Activated effector memory CD4-positive, alpha-beta T cell treated with anti-CD3 and anti-CD28 coated beads, Interleukin-2, amount 50 U/mL, for 16 hours (primary cell): ENCODE measurements at places on chromosomes 13 and 19.

GRCh38 chr13:75372923-75373841 lies 108.8 kb downstream of the TBC1D4 start:
- no peak for DNase-seq

GRCh38 chr13:75761369-75761768 lies 125.2 kb downstream of the LMO7 start:
- no peak for DNase-seq

DNA sequence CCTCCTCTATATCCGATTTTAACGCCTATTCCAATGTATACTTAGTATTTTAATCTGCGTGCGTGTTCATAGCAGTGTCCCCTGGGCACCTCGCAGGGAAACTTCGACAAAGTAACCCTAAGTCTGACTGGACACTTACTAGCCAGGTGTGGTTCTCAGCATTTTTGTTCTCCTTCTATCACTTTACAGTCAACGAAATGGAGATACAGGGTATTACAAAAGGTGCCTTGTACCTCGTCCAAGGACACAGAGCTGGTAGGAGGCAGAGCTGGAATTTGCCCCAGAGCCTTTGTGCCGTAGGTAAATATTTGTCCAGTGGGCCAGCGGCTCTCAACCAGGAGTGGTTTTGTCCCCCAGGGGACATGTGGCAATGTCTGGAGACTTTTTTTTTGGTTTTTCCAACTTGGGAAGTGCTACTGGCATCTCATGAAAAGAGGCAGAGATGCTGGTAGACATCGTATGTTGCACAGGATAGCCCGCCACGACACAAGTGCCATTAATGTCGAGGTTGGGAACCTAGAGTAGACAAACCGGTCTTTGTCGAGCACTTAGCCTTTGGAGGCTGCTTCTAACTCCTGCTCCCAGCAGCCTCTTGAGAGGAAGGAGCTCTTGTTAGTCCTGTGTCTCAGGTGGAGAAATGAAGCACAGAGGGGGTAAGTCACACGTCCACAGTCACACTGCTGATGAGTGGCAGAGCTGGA lies 1.1 kb downstream of the ZNF444 start:
- DNase-seq = no peak

DNA sequence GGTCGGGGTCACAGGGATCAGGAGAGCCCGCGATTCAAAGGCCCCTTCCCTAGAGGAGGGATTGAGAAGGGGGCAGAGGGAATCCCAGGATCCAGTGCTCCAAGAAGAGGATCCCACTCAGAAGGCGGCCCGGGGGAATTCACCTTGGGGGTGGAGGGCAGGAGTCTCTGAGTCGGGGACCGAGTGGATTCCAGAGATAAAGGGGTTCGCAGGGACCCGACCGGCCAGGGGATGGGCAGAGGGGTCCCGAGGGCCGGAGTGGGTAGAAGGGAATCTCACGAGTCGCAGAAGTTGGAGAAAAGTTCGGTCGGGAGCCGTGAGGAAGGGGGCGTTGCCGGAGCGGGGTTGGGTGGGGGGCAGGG lies 261 bp downstream of the PRKD2 start:
- no peak for DNase-seq

DNA sequence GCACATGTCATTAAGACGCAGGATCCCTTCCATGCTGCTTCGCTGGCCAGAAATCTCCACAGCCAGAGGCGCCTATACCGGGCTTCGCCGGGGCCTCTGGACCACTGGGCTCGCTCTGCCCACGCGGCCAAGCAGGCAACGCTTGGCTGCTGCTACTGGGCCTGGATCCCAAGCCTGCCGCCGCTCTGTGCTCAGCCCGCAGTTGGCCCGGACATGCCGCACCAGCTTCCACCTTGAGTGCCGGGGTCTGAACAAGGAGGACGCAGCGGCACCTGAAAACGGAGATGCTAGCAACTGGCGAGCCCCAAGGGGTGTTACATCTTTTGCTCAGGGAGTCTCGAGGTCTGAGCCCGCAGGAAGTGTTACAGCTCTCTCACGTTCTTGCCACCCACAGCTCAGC lies 409.9 kb upstream of the SGCG start:
- no peak for DNase-seq

GRCh38 chr19:11337080-11337479 lies 2.4 kb downstream of the RAB3D start:
- DNase-seq = no peak

DNA sequence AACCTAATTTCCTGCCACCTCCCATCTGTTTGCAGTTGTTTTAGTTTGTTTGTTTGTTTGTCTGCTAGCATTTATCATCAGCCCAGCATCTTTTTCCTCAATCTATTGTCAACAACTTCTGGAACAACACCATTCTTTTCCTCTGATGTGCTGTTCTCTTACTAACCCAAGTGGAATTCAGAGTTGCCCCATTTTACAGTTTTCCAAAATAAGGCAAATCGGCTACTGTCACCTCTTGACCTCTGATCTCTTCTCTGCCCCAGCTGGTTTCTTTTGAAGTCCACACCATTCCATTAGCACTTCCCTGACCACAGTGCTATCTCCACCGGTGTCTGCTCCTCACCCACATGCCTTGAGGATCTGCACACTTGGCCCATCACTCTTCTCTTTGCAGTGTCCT lies 102.4 kb downstream of the EFNB2 start:
- no peak for DNase-seq

- no peak for DNase-seq
Observed at GRCh38 chr19:1247748-1248138, 640 bp upstream of the MIDN start.

- DNase-seq = peak; percentile 37
Observed at GRCh38 chr19:8311461-8312260, 3.5 kb upstream of the CD320 start.

DNA sequence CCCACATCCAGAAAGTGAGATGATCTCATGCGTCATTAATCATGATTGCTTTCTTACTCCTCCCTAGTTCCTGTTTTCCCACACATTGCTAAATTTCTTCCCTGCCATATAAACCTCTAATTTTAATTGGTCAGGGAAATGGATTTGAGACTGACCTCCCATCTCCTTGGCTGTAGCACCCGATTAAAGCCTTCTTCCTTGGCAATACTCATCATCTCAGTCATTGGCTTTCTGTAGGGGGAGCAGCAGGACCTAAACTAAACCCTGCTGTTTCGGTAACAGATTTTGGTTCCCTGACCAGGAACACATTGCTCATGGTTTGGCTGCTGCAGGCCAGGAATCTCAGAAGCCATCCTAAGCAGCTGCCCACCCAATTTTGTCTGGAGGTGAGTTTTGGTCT lies 61.7 kb downstream of the SPRYD7 start:
- no peak for DNase-seq

- DNase-seq = no peak
Observed at GRCh38 chr13:43528992-43529391, 257.8 kb downstream of the ENOX1 start.

GRCh38 chr13:32627793-32628192 lies 41.5 kb downstream of the PDS5B start:
- DNase-seq = no peak

DNA sequence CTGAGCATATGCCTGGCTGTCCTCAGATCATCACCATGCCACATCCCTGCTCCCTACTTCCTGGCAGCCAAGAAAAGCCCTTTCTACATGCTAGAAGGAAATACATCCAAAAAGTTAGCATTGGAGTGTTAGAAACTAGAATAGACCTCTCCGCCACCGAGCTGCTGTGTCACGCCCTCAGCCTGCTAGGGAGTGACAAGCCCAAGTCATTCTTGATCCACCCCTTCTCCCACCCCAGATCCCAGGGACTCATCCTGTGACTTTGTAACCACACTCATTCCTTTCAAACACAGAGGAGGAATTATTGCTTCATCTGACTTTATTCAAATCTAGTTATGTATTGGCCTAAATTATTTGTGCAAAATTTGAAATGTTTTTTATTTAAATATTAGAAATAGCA lies 45.3 kb downstream of the POLR1D start:
- DNase-seq = no peak

DNA sequence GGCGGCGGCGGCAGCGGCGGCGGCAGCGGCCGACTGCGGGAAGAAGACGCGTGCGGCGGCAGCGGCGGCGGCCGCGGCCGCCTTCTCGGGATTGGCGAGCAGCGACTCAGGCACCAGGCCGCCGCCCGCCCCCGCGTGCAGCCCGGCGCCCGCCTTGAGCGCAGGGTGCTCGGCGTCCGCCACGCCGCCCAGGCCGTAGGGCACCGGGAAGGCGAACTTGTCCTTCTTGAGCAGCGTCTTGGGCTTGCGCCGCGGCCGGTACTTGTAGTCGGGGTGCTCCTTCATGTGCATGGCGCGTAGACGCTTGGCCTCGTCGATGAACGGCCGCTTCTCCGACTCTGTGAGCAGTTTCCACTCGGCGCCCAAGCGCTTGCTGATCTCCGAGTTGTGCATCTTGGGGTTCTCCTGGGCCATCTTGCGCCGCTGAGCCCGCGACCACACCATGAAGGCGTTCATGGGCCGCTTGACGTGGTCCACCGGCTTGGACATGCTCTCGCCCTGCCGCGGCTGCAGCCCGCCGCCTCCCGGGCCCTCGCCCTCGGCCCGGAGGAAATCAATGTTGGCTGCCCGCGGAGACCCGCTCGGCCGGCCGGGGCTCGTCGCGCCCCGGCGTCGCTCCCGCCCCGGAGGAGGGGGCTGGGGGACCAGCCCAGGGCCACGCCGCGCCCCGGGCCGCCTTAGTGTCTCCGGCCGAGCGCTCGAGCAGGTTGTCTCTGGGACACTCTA lies 621 bp downstream of the SOX21 start:
- peak; percentile 67 for DNase-seq

DNA sequence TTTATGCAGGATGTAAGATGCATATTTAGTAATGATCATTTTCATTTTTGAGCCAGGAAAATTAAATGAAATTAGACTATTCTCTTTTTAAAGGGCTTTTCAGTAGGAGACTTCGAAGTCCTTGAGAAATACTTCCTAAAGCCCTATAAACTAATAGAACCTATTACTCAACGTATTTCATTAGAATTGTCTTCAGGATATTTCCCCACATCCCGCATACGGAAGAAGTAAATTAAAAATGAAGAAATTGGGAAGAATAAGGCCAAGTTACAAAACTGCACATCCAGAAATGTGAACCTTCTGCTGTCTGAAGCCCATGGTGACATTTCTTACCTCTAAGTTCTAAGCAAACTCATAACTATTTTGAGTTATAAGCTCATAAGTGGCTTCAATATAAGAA lies 66.5 kb downstream of the RXFP2 start:
- no peak for DNase-seq

- DNase-seq = no peak
Observed at GRCh38 chr13:98997738-98998641, 20.1 kb upstream of the DOCK9 start.

DNA sequence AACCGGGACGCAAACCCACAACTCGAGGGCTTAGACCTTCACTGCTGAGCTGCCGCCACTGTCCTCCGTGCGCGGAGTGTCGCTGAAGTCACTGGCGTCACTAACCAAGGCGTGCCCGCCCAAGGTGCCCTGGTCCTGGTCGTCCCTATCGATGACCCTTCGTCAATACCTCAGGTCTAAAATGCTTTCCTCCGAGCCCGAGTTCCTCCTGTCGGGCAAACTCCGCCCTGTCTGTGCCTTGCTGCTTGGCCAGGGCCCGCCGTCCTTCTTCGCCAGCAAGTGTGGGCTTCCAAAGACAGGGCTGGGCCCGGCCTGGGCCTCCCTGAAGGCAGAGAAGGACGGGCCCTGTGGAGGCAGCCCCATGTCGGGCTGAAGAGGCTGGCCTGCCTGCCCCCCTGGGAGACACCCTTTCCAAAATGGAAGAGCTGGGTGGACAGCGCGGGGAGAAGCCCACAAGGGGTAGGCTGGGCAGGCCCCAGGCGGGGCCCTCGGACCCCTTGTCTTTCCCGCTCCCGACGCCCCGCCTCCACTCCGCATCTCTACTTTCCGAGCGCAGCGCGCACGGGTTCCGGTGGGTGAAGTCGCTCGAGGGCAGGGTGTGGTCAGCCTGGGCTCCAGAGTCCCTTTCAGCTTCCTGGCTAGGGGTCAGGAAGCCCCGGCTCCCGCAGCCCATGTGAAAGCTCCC lies 13.4 kb downstream of the RB1 start:
- DNase-seq = no peak

GRCh38 chr19:46350029-46350757 lies 3.3 kb downstream of the PPP5C start:
- no peak for DNase-seq

- no peak for DNase-seq
Observed at GRCh38 chr13:74452881-74453280, 318.7 kb upstream of the KLF12 start.

GRCh38 chr13:61908906-61909615 lies 493.4 kb upstream of the PCDH20 start:
- DNase-seq = no peak

DNA sequence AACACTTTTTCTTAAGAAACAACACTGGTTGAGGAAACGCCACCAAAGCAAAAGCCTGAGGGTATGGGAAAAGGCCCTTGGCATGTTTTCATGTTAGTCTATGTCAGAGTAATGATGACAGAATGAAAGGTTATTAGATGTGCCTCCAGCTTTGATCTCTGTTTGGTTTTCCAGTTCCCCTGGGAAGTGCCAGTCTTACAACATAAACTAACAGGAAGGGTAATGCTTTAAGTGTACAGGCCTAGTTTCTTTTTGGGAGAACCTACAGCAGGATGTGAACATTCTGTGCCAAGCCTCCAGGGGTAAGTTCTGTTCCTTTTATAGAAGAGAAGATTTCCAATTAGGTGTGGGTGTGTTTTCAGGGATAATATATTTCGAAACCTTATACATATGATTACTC lies 121.7 kb downstream of the FNDC3A start:
- DNase-seq = no peak

DNA sequence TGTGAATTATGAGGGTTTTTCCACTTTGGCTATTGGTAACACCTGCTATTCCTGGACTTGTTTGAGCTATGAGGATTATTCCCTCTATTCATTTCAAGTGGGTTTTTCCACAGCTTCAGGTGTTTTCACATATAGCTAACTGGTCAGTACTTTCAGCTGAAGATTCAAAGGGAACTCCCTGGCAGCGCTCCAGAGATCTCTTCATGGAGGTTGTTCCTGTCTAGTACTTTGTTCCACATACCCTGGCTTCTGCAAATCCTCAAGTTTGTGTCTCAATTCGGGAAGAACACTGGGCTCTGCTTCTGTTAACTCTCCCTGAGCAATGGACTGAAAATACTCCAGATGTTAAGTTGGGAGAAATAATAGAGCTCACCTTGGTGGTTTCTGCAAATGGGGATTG lies 5.6 kb upstream of the ZNF607 start:
- no peak for DNase-seq

- DNase-seq = peak; percentile 39
Observed at GRCh38 chr13:114204894-114205293, 25.8 kb downstream of the CFAP97D2 start.

- DNase-seq = no peak
Observed at GRCh38 chr13:41756198-41756880, 204.6 kb downstream of the VWA8 start.

DNA sequence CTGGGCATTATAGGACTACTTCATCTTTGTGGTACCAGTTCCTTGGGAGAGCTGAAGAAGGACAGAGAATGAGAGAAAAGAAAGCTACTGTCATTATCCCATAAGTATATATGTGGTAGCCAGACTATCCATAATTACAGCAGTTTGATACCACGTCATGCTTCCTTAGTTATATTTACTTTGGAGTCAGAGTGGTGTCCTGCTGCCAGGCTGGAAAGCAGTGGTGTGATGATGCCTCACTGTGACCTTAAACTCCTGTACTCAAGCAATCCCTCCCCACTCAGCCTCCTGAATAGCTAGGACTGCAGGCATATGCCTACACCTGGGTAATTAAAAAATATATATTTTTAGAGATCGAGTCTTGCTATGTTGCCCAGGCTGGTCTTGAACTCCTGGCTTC lies 57.8 kb downstream of the WTIP start:
- DNase-seq = no peak
